ENCODE measurements at places on chromosomes 1 and 21.

DNA sequence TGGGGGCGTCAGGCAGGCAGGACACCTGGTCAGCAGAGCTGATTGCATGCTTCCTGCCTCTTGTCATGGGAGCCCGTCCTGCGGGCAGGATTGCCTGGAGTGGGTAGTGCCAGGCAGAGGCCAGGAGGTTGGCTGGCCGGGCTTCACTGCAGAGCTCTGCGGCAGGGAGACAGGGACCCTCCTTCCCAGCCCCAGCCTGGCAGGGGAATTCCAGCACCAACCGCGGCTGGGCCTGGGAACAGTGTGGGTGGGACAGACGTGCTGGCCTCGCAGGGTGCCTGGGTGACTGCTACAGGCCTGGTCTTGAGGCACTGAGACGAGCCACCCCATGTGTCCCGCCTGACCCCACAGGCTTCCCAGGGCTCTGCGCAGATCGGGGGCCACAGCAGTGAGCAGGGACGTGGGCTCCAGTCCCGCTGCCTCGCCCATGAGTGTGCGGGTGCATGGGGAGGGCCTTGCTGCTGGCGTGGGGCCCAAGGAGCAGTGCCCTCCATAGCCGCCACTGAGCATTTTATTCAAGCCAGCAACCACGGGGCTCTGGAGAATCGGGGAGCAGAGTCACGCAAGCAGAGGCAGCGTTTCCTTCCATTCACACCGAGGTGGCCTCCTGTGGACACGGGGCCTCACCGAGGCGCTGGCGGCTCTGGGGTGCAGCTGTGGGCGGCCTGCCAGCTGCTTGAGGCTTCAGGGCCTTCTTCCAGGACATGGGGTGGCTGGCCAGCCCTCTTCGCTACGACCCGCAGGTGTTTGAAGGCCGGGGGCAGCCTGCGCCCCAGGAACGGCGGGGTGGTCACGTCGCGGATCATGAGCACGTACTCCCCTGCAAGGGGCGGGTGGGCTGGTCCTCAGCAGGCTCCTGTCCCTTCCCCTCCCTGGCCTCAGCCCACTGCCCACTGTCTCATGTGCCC lies 70.3 kb downstream of the MORN1 start:
- no peak for DNase-seq

DNA sequence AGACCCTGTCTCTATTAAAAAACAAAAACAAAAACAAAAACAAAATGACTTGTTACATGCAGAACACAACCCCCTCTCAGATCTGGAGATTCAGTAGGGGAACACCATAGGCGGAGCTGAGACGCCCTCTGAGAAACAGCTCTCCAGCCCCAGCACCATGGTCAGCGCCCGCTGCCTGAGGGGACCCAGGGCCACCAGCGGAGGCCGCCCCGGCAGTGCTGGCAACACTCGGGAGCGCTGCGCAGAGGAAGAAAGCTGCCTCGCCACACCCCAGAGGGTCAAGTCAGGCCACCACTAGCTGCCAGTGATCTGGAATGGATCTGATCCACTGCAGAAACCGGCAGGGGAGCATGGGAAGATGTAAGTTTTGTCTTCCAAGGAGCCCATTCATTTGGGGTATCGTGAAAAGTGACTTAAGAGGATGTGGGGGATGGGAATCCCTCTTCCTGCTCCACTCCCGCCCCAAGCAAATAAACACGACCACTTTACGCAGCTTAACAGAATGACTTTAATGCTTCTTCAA lies 3.1 kb downstream of the ACTA1 start:
- DNase-seq, result peak; percentile 31

DNA sequence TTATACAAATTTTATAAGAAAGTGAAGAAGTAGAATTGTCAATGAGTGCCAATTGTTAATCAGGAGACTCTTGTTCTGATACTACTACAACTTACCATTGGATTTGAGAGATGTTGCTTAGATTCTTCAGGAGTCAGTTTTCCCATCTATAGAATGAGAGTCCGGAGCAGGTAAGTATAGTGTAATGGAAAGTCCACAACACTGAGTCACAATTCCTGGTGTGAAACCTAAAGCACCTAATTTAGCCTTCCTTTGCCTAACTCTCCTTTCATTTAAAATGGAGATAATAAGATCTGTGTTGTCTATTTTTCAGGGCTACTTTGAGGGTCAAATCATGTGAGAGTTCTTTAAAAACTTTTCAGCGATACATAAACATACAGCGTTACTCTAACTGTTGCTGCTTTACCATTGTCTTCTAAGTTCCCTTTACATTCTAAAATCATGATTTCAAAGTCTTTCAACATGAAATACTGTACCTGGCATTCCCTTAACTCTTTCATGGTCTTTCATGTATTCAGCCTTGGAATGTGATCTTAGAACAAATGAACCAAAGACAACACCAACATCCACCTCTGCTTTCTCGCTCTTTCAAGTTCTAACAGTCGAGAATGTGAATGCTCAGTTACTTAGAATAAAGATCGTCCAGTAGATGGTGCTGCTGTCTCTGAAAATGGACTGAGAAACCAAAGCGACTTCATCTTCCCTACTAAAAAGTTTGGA lies 90.9 kb downstream of the SLC30A10 start:
- DNase-seq, result no peak

GRCh38 chr1:164614316-164614715 lies 55.3 kb downstream of the PBX1 start:
- DNase-seq, result no peak

- no peak for DNase-seq
These were observed 99.1 kb downstream of the CD247 start for GRCh38 chr1:167419245-167419644.

DNA sequence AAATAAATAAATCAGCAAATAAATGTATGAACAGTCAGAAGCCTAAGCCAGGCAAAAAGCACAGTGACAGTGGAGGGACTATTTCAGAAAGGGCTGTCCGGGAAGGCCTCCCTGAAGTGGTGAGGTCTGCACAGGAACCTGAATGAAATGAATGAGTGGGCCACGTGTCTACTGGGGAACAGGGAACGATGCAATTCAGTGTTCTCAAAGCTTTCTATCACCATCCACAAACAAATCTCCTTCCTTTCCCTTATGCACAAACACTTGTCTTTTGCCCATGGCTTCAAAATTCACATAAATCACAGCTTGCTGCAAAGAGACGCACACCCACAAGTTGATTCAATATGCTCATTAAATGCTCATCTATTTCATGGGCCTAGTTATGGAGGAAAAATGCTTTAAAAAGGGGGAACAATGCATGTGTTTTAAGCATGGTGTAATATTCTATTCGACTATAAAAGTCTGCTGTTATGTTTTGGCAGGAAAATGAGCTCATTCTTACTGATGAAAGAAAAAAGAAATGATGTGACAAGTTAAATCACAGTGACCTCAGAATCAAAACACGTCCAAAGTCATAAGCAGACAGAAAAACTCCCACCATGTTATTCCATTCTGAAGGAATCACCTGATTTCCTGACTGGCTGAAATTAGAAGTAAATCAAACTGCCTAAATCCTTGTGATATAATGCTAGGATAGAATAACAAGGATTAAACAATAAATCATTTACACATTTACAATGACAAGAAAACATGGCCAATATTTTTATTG lies 21.6 kb downstream of the URB1 start:
- DNase-seq, result no peak

All from activated CD8-positive, alpha-beta memory T cell treated with anti-CD3 and anti-CD28 coated beads for 1 hour (primary cell).